ENCODE measurements at places on chromosomes 5 and 9. TPM values are rescaled to one million over a fixed set of nuclear protein-coding genes. Genes with fewer than 3 reads are reported as not detected.

The SPATA24 gene
- 1.9 TPM for total RNA-seq

The ACOT12 gene
- not detected for total RNA-seq

The LCN2 gene
- total RNA-seq, result not detected

The OTULINL gene
- 5.3 TPM for total RNA-seq

The TAF11L10 gene
- total RNA-seq, result not detected

The IL33 gene
- 25.5 TPM for total RNA-seq

The LHX3 gene
- total RNA-seq, result not detected

The SHC3 gene
- total RNA-seq, result 11.4 TPM

The PDE4D gene
- total RNA-seq, result 58.3 TPM

The SPATA31E1 gene
- total RNA-seq, result not detected

The CAMK4 gene
- 5.5 TPM for total RNA-seq

The FOXD4L6 gene
- total RNA-seq, result not detected

The ACTBL2 gene
- not detected for total RNA-seq

The EGR1 gene
- total RNA-seq, result 3.1 TPM

The MLANA gene
- not detected for total RNA-seq

The ZNF883 gene
- 0.84 TPM for total RNA-seq

The ABO gene
- total RNA-seq, result 7.3 TPM

The SLIT3 gene
- total RNA-seq, result 16.6 TPM

The FOXD4 gene
- total RNA-seq, result not detected

The SH2D3C gene
- 18.9 TPM for total RNA-seq

The RNF180 gene
- 6.0 TPM for total RNA-seq

The NMRK1 gene
- 11.1 TPM for total RNA-seq

The ARHGEF39 gene
- not detected for total RNA-seq

The PCDHA1 gene
- total RNA-seq, result not detected

The FCN2 gene
- not detected for total RNA-seq

The JMY gene
- 25.7 TPM for total RNA-seq

The PIK3R1 gene
- 367 TPM for total RNA-seq
